GM13977 (cell line): ENCODE measurements at places on chromosomes 12 and 14.

DNA sequence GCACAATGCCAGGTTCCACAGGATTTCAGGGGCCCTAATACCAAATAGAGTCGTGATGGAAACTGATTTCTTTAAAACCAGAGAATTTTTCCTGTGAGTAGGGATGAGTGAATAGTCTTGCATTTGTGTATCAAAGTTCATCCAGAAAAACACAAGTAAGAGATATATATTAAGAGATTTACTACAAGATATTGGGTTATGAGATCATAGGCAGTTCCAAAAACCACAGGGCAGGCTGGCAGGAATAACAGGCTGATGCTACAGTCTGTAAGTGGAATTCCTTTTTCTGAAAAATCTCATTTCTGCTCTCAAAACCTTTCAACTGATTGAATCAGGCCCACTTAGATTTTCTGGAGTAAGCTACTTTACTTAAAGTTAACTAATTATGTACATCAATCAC, 1756.2 kb upstream of the SEL1L start:
- no peak for DNase-seq

DNA sequence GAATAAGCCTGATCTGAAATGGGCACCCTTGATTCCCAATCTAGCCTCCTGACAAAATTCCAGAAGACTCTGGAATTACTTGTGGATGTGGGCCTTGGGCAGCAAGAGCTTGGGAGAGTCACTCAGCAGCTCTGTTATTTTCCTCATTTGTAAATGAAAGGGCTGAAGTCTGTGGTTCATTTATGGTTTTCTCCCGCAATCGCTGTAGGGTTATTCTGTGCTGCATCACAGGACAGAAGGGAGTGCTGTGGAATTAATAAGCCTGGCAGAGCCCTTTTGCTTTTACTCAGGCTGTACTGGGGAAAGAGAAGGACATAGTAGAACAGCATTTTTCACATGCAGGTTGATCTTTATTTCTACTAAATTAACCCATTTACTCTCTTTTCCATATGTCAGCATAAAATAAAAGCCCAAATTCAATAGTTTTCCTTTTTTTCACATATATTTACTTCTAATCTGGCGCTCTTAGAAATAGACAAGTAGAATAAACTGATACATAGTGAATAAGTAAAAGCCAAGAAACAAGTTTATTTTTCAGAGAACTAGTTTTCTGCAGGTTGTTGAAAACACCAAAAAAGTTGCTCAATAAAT, 49.2 kb downstream of the DUSP16 start:
- DNase-seq, result no peak

DNA sequence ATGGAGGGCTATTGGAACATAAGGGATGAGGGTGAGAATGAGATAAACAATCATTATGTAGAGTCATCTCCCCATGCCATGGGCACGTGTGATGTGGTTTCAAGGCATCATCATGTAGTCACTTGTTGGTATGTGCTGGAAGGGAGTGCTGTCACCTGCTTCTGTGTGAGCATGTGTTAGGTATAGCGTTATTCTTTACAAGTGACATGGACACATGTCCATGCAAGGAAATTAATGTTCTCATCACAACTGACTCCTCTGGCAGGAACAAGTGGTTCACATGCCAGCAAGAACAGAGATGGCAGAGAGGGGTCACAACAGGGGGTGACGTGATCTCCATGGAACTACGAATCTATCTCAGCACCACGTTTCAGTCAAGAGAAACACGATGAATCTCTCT, 815.8 kb downstream of the BCL11B start:
- DNase-seq, result no peak

GRCh38 chr12:11819643-11820042, 170.2 kb downstream of the ETV6 start:
- DNase-seq, result no peak

DNA sequence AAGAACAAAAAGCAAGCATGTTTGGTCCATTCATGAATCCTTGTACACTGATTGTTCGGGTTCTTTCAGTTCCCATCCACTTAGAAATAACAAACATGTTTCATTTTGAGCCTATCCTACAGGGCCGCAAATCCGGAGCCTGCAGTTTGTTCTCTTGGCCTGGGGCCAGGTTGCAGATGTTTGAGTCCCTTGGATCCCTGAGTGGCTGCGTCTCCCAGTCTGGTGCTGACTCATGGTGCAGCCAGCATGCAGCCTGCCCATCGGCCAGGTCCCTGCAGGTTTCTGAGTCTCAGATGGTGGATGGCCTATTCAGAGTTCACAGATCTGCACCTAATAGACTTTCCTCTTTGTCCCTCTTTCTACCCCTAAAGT, 1.9 kb upstream of the DYNC1H1 start:
- no peak for DNase-seq

GRCh38 chr12:64187794-64188193, 34.3 kb downstream of the KICS2 start:
- no peak for DNase-seq

GRCh38 chr12:74292351-74293194, 245.1 kb upstream of the ATXN7L3B start:
- no peak for DNase-seq

- no peak for DNase-seq
Measured at GRCh38 chr14:102532204-102532658, 22.7 kb upstream of the ANKRD9 start.

- DNase-seq, result peak; percentile 54
Measured at GRCh38 chr12:104462931-104463339, 6.2 kb downstream of the CHST11 start.

GRCh38 chr14:103090481-103091020, 4.0 kb upstream of the EXOC3L4 start:
- no peak for DNase-seq

DNA sequence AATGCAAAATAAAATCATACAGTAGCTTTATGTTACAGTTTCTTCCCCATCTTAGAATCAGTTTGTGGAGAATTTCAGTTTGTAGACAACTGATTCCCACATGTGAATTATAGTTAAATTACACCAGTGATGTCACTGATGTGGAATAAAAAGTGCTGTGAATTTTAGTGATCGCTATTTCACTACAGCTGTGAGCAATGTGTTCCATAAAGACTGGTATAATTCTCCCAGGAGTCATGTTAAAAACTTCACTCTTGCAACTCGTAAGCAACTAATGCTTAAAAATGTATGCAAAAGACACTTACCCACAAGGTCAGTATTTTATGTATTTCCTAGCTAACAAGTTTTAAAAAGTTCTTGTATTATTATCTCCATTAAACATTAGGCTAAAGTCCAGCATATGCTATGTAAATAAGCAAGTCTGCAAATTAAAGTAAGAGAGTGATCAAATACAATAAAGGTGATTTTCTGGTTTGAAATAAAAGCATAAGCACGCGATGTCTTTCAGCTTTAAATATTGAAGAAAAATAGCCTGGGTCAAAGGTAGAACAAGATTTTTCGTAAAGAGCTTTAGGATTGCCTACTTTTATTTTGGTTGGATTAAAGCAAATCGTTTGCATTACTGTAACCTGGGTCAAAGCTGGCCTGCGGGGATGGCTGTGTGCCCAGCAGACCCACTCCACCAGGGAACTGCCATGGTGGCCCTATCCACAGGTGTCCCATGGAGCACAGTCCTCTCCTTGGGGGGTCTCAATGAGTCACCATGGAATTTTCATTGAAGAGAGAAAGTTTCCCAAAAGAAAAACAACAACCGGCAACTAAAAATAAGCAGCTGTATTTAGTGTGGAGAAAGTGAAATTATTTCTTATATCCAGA, 12.7 kb upstream of the LRIG3 start:
- DNase-seq, result no peak

DNA sequence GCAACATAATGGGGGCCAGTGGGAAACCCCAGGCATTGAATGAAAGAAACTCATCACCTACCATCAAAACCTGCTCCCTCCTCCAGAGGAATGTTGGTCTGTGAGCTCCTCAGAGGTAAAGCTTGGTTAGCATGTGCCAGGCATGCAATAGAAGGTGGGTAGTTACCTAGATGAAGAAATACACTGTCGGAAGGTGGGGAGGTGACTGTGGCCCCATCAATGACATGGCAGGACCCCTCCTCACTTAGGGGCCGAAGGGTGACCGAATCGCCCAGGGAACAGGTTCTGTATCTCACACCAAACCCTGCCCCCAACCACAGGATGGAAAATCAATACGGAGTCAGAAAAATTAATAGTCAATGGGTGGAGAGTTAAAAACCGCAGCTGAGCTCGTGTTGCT, 135.6 kb downstream of the BCL11B start:
- DNase-seq, result no peak

- DNase-seq, result no peak
Measured at GRCh38 chr14:49508124-49508523, 78.1 kb downstream of the RPS29 start.

- DNase-seq, result no peak
Measured at GRCh38 chr12:40226705-40227104, 1.9 kb downstream of the LRRK2 start.

DNA sequence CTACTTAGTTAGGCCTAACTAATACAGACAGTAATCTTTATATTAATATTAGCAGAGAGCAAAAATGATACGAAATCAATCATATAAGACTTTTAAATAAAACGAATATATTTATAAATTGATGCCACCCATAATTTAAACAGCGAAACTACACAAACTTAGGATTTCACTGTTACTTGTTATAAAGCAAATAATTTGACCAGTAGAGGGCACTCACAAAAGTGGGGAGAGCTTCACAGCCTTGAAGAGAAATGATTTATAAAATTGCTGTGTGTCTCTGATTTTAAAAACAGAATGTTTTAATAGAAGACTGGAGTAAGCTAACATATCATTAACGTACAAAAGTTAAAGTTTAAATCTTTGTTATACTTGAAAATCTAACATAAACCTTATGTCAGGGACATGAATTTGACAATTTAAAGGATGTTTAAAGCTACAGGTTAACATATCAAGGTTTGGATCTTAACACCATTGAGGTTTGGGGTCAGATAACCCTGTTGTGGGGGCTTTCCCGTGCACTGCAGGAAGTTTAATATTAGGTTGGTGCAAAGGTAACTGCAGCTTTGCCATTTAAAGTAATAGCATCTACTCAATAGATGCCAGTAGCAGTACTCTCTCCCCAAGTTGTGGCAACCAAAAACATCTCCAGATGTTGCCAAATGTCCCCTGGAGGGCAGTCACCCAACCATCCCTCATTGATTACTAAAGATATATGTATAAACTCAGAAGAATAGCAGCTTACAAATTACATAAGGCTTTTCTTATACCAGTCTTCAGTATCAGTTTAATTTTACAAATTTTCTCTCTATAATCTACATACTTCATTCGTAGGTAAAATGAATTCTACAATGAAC, 9.3 kb downstream of the KRAS start:
- DNase-seq, result no peak

DNA sequence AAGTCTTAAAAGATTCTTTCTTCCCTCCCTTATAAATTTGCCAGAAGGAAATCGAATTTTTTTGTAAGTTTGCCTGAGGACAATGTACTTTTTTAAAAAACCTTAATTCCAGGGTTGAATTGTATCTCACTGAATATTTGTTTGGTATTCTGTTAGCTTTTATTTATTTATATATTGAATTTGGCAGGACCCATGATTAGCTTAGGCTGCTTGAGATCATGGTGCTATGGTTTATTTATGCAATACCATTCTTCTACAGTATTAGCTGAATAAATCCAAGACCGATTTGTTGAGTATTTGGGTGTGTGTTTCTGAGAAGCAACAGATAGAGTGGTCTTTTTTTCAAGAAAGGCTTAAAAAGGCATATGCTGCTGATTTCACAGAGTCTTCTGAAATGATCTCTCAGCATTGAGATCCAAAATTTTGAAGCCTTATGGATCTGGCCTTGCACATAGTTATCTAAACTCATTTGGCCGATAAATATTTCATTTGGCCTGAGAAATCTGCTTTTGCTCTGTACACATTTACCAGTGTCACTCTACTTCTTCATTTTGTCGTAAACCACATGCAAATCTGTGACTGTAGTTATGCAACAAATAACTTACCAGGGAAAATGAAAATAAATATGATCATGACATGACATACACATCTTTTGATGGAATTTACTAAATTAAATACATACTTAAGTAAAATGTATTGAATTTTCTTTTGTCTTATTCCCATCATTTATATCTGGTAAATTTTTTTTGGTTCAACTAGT, 265.8 kb upstream of the FLRT2 start:
- no peak for DNase-seq

- DNase-seq, result no peak
Measured at GRCh38 chr14:74836251-74836960, 39.5 kb downstream of the PROX2 start.

- no peak for DNase-seq
Measured at GRCh38 chr14:96285667-96286066, 29.7 kb downstream of the BDKRB1 start.

- DNase-seq, result no peak
Measured at GRCh38 chr12:86860776-86861175, 604.6 kb upstream of the MGAT4C start.

- no peak for DNase-seq
Measured at GRCh38 chr14:100890061-100890850, 13.3 kb downstream of the RTL1 start.

DNA sequence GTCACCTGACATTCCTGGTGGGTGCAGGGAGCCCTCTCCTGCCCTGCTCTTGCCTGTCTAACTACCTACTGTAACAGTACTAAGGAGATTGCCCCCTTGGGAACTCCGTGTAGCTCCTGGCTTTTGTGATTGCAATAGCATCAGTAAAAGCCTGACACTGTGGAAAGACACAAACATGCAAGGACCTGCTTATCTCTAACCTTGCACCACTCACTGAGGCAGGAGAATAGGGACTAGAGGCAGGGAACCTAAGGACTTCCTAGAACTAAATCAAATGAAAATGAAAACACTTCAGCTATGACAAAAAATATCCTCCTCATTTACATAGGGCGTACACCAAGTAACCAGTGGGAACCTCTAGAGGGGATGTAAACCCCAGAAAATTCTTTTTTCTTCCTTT, 28.5 kb downstream of the TUBA1A start:
- DNase-seq, result no peak

DNA sequence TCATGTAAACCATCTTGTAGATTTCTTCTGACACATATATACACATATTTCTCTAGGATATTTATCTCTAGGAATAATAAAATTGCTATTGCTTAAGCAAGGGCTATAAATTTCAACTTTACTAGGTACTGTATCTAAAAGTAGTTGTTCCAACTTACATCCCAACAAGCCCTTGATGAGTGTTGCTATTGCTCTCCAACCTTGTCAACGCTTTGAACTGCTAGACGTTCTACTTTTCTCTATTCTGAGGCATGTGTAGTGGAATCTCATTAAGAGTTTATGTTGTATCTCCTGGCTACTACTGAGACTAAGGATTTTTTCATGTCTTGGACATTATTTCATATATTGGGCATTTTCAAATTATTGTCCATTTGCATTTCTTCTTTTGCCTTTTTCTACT, 321.5 kb upstream of the SOX5 start:
- no peak for DNase-seq

DNA sequence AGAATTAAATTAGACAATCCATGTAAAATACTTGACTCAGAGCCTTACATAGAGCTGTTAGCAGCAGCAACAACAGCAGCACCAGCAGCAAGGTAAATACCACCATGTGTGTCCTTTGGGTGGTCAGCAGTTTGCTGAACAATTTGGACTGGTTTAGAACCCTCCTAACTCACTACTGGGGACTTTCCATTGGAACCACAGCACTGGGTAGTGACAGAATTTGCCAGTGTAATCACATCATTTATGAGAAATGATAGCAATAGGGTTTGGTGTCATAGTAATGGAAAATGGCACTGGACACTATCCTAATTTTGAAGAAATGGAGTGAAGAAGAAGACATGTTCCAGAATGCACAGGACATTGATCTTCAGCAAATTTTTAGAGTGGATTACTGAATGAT, 392.8 kb downstream of the RAD51B start:
- DNase-seq, result no peak

- no peak for DNase-seq
Measured at GRCh38 chr12:51695241-51696010, 104.4 kb downstream of the SCN8A start.

- DNase-seq, result no peak
Measured at GRCh38 chr14:61466905-61467280, 145.5 kb downstream of the PRKCH start.
